ENCODE measurements at places on chromosomes 4 and X.

DNA sequence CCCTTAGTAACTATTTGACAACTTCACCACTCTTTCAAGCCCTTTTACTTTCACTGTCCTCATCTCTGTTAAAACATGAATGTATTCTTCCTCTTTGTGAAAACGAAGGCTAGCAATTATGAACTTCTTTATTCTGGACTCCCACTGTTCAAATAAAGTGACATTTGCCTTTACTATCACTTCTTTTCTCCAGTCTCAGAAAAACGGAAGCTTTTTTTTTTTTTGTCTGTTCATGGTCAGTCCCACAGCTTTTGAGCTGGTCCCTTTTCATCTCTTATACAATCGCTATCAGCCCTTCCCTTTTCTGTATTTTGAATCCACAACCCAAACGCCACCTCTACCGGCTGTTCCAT, 327.7 kb downstream of the DKK2 start:
- no peak for DNase-seq

- no peak for DNase-seq
Observed at GRCh38 chrX:30612250-30612655, 34.7 kb upstream of the TASL start.

DNA sequence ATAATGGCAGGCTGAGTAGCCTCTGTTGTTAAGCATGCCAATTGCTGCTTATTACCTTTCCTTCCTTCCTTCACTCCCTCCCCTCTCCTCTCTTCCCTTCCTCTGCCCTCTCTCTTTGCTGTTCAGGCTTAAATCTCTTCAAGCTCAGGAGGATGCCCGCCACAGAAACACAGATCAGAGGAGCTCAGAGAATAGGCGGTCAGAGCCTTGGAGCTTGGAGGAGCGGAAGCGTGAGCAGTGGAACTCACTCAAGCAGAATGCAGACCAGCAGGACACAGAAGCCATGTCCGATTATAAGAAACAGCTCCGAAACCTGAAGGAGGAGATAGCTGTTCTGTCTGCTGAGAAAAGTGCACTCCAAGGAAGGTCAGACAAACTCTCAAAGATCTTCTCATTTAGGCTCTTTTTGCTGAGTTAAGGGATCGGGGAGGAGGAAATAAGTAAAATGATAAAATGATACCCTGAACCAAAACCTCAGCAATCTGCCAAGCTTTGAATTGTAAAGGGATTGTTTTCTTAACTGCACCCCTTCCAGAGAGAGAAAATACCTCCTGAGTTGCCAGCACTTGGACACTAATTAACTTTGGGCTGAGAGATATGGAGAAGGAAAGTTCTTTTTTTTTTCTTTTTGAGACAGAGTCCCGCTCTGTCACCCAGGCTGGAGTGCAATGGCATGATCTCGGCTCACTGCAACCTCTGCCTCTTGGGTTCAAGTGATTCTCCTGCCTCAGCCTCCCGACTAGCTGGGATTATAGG, 20.9 kb downstream of the SPATA18 start:
- DNase-seq, result no peak

- DNase-seq, result no peak
Observed at GRCh38 chrX:129980540-129981199, 1.8 kb upstream of the BCORL1 start.

GRCh38 chrX:130170752-130171445, 863 bp upstream of the RAB33A start:
- DNase-seq, result no peak

DNA sequence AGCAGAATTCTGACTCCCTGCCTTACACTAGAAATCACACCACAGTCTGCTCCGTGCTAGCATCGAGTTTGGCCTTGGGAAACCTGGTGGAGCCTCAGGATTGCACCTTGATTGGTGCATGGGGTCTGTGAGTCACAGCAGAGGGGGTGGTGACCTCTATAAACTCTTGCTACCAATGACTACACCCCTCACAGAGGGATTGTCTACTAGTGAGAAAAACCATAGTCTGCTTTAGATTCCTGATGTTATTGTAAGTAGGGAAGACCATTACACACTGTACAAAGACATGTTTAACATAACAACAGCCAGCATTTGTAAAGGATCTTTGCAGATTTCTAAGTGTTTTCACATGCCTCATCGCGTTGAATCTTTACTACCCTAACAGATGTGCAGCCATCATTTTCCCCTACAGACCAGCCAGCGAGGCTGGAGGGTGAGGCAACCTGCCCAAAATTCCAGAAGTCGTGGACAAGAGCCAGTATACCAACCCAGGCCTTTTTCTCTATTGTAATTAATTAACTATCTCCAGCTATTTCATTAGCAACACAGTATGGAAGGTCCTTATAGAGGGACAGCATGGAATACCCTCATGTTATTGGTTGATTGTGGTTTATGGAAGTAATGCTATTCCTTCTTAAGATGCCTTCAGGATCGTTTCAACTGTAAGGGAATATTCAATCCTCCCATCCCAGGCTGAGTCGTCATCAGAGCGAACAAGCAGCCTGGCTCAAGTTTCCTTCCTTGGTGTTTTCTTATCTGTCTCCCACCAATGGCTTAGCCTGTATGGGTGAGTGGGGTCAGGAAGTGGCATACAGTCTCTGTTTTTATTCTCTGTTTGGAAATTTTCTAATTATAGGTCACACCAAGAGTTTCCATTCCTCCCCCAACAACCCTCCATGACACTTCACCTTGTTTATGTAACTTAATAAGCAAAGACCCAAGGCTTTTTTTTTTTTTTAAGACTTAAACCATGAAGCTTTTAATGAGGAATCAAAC, 55.9 kb upstream of the KDR start:
- DNase-seq, result no peak
